Prostate gland (tissue), 2 donors: ENCODE measurements at places on chromosomes 4 and X. TPM values are rescaled to one million over a fixed set of nuclear protein-coding genes. Genes with fewer than 3 reads are reported as not detected.

GRCh38 chrX:107204068-107204605 is 2.1 kb downstream of the NUP62CL start:
- H3K4me3 ChIP-seq, result no peak overlapping the region
- no peaks in the 10 kb centered on the region for H3K27me3 ChIP-seq
- no peak overlapping the region for H3K27ac ChIP-seq
- no peak for DNase-seq

GRCh38 chrX:149069899-149070298 is 435.2 kb downstream of the IDS start:
- no peaks in the 10 kb centered on the region for H3K4me1 ChIP-seq
- H3K36me3 ChIP-seq, result no peaks in the 10 kb centered on the region
- H3K27me3 ChIP-seq, result no peaks in the 10 kb centered on the region
- H3K27ac ChIP-seq, result no peak overlapping the region
- H3K4me3 ChIP-seq, result no peak overlapping the region

DNA sequence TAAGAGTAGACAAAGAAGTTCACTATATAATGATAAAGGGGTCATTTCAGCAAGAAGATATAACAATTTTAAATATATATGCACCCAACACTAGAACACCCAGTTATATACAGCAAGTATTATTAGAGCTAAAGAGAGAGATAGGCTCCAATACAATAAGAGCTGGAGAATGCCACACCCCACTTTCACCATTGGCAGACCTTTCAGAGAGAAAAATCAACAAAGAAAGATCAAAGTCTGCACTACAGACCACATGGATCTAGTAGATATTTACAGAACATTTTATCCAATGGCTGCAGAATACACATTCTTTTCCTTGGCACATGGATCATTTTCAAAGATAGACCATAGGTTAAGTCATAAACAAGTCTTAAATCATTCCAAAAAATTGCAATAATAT is 479.7 kb upstream of the DIAPH2 start:
- H3K27me3 ChIP-seq, result no peaks in the 10 kb centered on the region
- no peak for DNase-seq
- H3K4me1 ChIP-seq, result no peaks in the 10 kb centered on the region
- H3K36me3 ChIP-seq, result no peaks in the 10 kb centered on the region
- H3K27ac ChIP-seq, result no peak overlapping the region
- no peak overlapping the region for H3K4me3 ChIP-seq

DNA sequence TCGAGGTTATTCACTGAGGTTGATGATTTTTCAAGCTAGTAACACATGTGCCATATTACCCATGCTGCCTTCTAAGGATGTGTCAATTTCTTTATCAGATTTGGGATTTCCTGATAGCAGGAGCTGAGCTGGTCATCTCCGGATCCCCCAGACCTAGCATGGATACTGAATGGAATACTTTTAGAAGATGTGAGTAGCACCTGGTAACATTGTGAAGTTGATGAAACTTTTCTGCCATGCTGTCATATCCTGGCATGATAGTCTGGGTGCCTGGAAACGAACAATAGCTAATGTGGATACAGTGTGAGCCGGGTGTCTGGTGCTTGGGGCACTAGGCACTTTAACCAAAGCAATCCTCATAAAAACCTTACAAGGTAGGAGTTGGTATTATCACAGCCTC is 11.0 kb upstream of the CYTL1 start:
- H3K27me3 ChIP-seq, result no peaks in the 10 kb centered on the region
- no peak for DNase-seq
- H3K36me3 ChIP-seq, result no peaks in the 10 kb centered on the region
- no peak overlapping the region for H3K27ac ChIP-seq

DNA sequence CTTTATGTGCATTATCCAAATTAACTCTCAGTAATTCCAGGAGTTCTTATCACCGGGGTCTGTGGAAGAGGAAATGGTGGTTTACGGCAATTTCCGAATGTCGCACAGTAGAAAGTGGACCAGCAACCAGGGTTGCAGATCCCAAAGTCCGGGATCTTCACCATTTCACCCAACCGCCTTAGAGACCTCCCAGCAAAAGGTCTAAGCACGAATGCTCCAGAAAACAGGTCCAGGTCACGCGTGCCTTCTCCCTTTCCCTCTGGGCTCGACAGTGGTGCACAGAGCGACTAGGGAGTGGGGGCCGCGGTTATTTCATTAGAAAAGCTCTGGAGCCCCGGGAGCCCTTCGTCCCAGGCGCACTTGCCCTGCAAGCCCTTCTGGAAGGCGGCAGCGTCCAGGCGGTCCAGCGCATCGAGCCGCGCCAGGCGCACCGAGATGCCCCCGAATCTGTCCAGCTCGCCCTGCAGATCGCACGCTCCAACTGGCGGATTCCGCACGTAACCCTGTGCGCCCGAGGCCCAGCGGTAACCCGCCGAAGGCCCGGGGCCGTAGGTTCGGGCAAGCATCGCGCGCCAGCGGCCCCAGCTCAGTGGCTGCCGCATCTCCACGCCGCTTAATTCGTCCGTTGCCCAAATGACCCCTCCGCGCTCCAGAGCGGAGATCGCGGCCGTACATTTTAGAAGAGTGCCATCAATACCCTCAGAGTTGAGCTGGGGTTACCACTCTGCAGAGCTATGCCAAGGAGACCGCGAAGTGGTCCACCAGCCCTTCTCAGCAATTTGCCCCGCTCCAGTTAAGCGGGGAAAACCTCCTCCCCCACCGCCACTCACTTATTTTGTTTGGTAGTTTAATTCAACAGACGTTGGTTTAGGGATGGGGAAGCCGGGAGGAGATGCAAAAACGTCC is at the start of gene NUDT6:
Gene NUDT6, minus strand, starts transcription at position 627 of the 906 bp plus-strand sequence. Its CDS starts 25 bp downstream, at position 602.
- DNase-seq, result peak; percentile 31
- no peaks in the 10 kb centered on the region for H3K36me3 ChIP-seq
- no peaks in the 10 kb centered on the region for H3K4me1 ChIP-seq
- H3K27ac ChIP-seq, result peak within 1 kb of the TSS; percentile 59
- no peaks in the 10 kb centered on the region for H3K27me3 ChIP-seq
- peak within 1 kb of the TSS; percentile 54 for H3K4me3 ChIP-seq

GRCh38 chr4:42401171-42401570 is 3.9 kb downstream of the SHISA3 start:
- H3K27me3 ChIP-seq, result peaks cover 10% of the 10 kb centered on the region
- H3K27ac ChIP-seq, result no peak overlapping the region
- peaks cover 5% of the 10 kb centered on the region for H3K4me1 ChIP-seq
- no peak overlapping the region for H3K4me3 ChIP-seq

DNA sequence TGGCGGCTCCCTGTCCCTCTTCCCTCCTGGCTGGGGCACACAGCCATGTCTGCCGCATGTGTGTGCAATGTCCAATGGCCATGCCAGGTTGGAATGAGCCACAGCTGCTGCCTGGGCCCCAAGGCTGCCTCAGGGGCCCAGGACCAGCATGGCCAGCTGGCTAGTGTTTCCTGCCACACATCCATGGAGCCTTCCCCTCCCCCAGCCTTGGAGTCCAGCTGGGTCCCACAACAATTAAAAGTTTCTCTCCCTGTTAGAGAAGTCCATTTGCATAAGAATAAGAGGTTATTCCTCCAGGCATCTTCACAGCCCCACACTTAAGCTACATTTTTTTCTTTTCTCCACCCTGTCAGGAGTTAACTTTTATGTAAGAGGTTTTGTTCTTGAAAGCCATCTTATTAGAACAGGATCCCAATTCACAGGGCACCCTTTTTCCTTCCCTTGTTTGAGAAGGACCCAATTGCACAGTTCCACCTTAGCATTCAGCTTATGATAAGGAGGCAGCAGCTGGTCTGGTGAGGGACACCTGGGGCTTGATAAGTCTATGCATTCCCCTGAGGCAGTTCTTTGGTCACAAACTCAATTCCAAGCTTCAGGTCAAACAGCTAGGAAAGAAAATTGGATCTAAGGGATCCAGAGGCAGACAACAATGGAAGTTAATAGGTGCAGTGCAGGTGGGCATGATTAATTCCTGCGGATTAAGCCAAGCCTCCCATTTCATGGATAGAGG is 963.3 kb upstream of the GRIA3 start:
- H3K27me3 ChIP-seq, result no peaks in the 10 kb centered on the region
- DNase-seq, result no peak
- H3K27ac ChIP-seq, result no peak overlapping the region

DNA sequence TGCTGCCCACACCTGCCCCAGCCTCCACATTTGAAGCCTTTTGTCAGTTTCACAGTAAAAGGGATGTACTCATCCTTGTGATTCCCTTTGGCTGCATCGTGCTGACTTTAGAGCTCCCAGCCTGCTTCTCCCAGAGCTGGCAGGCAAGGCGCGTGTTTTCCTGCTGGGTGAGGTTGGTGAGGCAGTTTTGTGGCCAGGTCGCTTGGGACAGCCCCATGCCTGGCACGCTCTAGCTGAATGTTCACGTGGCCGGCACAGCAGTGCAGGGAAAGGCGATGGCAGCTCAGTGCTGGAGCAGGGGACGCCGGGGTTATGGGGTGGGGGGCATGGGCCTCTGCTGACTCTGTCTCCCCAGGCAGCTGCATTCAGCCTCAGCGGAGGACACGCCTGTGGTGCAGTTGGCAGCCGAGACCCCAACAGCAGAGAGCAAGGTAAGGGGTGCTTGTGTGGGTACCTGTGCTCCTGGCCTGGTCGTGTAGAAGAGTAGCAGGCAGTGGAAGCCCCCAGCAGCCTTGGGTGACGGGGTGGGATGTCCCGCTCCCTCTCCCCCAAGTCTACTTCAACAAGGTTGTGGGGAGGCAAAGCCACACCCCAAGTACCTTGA is 9.3 kb downstream of the TACC3 start:
- no peak overlapping the region for H3K27ac ChIP-seq
- H3K36me3 ChIP-seq, result no peaks in the 10 kb centered on the region
- H3K4me3 ChIP-seq, result no peak overlapping the region
- no peaks in the 10 kb centered on the region for H3K27me3 ChIP-seq
- no peak for DNase-seq

GRCh38 chrX:7347465-7347864 is 199.5 kb upstream of the PUDP start:
- H3K4me1 ChIP-seq, result no peaks in the 10 kb centered on the region
- no peak for DNase-seq
- no peak overlapping the region for H3K27ac ChIP-seq
- no peaks in the 10 kb centered on the region for H3K36me3 ChIP-seq
- no peak overlapping the region for H3K4me3 ChIP-seq
- H3K27me3 ChIP-seq, result no peaks in the 10 kb centered on the region

- no peaks in the 10 kb centered on the region for H3K4me1 ChIP-seq
- no peak for DNase-seq
- H3K27me3 ChIP-seq, result no peaks in the 10 kb centered on the region
- no peak overlapping the region for H3K4me3 ChIP-seq
Measured at GRCh38 chr4:53855581-53856250, 208.7 kb downstream of the CHIC2 start.

ITIH6 gene
- 3.7 TPM for total RNA-seq

ATP6AP1 gene
- total RNA-seq, result 149 TPM

APLN gene
- 3.5 TPM for total RNA-seq

CCNB3 gene
- 0.14 TPM for total RNA-seq

BEND2 gene
- total RNA-seq, result not detected

PNMA6A gene
- 0.14 TPM for total RNA-seq
